ENCODE measurements at places on chromosomes 6 and 20. TPM values are rescaled to one million over a fixed set of nuclear protein-coding genes. Genes with fewer than 3 reads are reported as not detected.

DNA sequence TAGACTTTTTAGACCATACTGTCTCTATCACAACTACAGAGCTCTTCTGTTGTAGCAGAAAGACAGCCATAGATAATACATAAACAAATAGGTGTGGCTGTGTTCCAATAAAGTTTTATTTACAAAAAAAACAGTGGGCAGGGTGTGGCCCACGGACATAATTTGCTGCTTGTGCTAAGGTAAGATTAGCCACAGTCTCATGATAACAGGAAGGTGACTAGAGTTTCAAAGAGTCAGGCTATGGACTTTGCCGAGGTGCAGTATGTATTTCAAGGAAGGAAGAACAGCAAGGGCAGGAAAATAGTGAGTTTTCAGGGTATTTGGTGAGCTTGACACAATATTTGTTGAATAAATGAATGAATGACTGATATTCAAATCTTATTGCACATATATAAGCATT lies 20.2 kb downstream of the SOBP start:
- no peak for DNase-seq

GRCh38 chr6:64225503-64225902 lies 589.9 kb downstream of the PHF3 start:
- no peak for DNase-seq

DNA sequence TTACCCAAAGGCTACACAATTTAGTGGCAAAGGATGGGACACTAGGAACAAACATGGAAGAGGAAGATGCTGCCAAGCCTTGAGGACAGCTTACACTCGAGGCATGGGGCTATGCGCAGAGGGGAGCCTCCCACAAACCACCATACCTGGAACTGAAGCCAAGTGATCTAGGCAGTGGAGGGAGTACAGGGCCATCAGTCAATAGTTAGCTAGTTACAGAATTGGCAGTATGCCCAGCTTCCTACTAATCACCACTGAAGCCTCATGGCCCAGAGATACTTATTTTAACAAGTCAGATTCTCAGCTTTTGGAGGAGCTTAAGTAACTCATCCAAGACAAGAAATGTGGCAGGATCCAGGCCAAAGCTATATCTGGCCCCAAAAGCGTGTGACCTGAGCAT lies 226.6 kb upstream of the MOCS1 start:
- no peak for DNase-seq

- DNase-seq, result no peak
Observed at GRCh38 chr6:21335591-21335990, 258.0 kb upstream of the SOX4 start.

DNA sequence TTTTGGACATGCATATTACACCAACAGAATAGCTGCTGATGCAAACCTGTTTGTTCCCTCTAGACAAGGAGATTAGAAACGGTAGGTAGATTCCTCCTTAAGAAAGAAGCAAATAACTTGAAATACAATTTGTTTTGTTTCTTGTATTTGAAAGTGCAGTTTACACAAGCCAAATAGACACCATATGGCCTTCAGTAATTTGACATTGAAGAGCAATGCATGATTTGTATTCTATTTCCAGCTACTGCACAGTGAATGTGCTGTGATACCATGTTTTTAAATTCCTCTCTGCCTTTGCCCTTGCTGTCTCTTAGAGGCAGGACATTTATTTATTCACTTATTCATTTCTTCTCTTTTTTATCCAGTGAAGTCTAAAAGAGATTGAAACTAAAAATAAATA lies 31.9 kb upstream of the ANKEF1 start:
- DNase-seq, result no peak

GRCh38 chr6:136720045-136720770 lies 72.1 kb downstream of the MAP3K5 start:
- DNase-seq, result peak; percentile 7

GRCh38 chr6:122571888-122572287 lies 38.3 kb upstream of the PKIB start:
- DNase-seq, result no peak

DNA sequence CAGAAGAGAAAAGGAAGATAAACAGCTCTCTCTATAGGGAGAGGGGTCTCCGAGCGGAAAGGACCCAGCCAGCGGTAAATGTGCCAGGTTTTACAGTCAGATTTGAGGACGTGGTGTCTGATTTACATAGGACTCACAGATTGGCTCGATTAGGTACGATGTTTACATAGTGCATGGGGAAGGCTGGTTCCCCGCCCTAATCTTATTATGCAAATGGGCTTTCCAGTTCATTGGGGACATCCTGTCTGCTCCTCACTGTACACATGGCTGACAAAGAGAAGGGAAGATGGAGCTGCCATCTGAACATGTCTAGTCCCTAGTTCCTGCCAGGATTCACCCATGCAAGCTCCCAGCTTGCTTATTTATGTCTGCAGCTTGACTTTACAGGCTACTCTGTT lies 119.9 kb downstream of the RNF144B start:
- no peak for DNase-seq

The LHFPL5 gene
- total RNA-seq, result 0.24 TPM

The PRPH2 gene
- total RNA-seq, result 1.4 TPM

The PGC gene
- 0.96 TPM for total RNA-seq

The SNAP91 gene
- total RNA-seq, result 0.72 TPM

The SIRPD gene
- 4.3 TPM for total RNA-seq

The TNF gene
- 1.4 TPM for total RNA-seq

The OPRM1 gene
- total RNA-seq, result 21.9 TPM

The NTSR1 gene
- total RNA-seq, result 1.4 TPM

The DDO gene
- total RNA-seq, result 0.48 TPM

The HLA-DPA1 gene
- 24.8 TPM for total RNA-seq

The ZBTB2 gene
- total RNA-seq, result 9.1 TPM

The OR5V1 gene
- total RNA-seq, result 9.1 TPM

The SUN5 gene
- not detected for total RNA-seq

The LST1 gene
- total RNA-seq, result not detected

The APOBEC2 gene
- total RNA-seq, result 1.2 TPM

The ANKRD6 gene
- total RNA-seq, result 52.7 TPM

The SSTR4 gene
- total RNA-seq, result 2.6 TPM

The VGLL2 gene
- total RNA-seq, result not detected
